ENCODE measurements at places on chromosomes 5 and 9.

GRCh38 chr9:14365670-14366069 lies 51.7 kb upstream of the NFIB start:
- DNase-seq, result no peak

- DNase-seq, result no peak
These were observed 129.8 kb downstream of the CD180 start for GRCh38 chr5:67066815-67067214.

- no peak for DNase-seq
These were observed 35.9 kb downstream of the HK3 start for GRCh38 chr5:176863041-176863764.

- no peak for DNase-seq
These were observed 265.7 kb downstream of the TMEM167A start for GRCh38 chr5:82811490-82811889.

DNA sequence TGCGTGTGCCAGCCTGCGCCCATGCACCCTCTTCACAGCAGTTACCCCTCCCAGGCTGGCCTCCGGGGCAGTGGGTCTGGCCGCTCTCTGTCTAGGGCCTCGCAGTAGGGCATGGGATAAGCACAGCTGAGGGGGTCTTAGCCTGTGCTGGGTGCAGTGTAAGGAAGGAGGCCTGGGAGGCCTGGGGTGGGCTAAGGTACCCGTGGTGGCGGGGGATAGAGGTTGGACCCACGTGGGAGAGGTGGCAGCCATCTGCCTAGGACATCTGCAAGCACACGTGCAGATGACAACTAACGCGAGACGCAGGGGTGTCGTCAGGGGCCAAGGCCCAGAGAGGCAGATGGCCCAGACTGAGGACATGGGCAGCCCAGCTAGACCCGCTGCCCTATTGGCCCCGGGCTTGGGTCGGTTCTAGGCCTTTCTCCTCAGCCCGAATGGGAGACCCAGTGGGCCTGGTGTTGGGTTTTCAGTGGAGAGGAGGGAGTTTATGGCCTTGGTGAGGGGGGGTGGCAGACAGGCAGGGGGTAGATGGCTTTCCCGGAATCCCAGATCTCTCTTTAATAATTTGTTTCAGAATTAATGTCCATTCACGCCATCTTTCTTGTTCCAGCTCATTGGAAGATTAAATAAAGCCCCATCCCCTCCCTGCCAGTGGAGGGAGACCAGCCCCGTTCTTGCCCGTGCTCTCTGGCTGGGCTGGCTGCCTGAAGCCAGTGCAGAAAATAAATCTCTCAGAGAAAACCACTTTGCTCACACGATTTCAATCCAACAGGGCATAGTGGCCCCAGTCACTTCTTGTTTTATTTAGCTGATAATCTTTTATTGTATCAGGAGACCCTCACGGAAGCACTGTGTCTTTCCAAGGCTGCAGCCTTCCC lies 154.2 kb downstream of the GAPVD1 start:
- no peak for DNase-seq

DNA sequence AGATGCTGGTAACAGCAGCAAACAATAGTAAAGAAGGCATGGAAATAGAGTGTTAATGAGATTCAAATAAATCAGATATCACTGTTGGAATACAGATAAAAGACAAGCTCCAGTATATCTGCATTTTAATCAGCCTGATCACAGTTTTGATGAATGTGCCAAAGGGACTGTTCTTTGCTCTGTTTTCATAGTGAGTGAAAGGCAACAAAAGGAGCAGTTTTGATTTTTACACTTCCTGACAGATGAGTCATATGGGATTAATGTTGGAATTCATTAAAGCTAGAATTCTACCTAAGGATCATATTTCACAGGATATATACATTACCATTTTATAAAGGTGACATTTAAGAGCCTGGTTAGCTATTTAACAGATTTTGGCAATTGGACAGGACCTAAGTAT lies 743.3 kb upstream of the PTPRD start:
- DNase-seq, result peak; percentile 1

- no peak for DNase-seq
These were observed 13.0 kb downstream of the BARX1 start for GRCh38 chr9:93942161-93942560.

DNA sequence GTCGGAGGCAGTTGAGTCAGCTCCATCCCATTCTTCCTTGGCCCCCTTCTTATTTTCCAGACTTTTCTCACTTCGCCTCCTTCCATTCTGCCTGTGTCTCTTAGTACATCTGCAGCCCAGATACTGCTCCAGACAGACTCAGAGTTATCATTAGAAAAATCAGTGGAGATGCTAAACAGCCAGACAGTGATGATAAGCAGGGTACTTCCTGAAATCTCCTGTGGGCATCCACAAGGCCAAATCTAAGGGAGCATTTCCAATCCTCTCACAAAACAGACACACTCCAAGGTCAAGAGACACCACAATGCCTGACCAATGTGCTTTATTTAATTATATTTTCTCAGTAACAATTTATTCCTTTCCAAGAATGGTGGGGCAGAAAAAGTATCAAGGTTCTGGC lies 14.5 kb upstream of the RLN1 start:
- DNase-seq, result no peak

- DNase-seq, result peak; percentile 15
These were observed 227.5 kb downstream of the AGTPBP1 start for GRCh38 chr9:85514256-85514655.

GRCh38 chr5:80389580-80389979 lies 18.3 kb upstream of the ZFYVE16 start:
- no peak for DNase-seq

DNA sequence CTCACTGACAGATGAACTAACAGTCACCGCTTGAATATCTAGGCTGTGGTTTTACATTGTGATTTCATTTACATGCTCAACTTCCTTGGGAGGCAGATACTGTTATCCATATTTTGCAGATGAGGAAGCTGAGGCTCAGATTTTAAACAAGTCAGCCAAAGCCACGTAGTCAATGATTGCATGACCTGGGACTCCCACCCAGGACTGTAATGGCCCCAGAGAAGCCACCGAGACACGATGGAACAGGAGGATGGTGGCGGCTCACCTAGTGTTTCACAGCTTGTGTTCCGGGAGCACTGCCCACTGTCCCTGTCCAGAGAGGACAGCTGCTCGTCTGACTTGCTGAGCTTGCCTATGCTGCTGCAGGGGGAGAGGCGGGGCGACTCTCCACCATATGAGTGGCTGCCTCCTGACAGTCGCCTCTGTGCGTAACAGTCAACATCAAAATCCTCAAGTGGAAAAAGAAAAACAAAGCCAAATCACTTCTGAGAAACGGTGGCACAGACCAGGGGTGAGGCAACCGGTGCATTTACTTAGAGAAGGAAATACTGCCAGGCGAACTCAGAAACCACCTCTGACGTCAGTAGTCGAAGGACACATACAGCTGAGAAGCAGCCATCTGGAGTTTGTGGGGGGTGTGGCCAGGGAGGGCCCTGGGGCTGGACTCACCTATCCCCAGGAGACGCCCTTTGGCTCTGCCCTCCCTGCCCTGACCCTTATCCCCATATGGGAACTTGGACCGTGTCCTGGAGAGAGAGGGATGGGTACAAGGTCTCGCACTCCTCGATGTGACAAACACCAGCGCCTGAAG lies 82.5 kb downstream of the PRRT1B start:
- peak; percentile 82 for DNase-seq

- no peak for DNase-seq
These were observed 85.5 kb upstream of the MARCHF11 start for GRCh38 chr5:16265141-16265540.

DNA sequence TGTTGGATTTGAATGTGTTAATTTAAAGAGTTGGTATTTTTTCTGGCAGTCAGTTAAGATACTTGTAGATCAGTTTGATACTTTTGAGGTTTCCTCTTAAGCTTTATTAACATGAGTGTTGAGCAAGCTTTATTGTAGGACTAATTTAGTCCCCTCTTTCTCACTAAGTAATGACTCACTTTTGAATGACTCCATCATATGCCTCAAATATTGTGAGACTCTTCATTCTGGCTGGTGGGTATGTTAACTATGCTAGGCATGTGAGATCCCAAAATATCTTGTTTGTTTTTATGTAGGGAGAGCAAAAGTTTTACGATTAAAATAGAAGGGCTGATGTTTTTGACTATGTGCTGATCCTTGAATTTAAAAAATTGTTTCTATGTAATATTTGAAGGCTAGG lies 355.7 kb downstream of the IZUMO3 start:
- peak; percentile 2 for DNase-seq
